ENCODE measurements at places on chromosomes 16 and 17.

GRCh38 chr17:34313164-34313563, 6.1 kb upstream of the CCL8 start:
- no peak for DNase-seq

DNA sequence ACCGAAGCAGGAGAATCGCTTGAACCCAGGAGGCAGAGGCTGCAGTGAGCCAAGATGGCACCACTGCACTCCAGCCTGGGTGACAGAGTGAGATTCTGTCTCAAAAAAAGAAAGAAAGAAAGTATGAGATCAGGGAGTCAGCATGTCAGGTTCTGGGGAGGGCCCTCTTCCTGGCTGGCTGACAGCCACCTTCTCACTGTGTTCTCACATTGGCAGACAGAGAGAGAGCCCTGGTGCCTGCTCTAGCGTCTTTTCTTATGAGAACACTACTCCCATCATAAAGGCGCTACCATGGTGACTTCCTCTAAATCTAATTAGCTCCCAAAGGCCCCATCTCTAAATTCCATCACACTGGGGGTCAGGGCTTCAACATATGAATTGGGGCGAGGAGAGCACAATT, 27.6 kb upstream of the RBBP6 start:
- no peak for DNase-seq

DNA sequence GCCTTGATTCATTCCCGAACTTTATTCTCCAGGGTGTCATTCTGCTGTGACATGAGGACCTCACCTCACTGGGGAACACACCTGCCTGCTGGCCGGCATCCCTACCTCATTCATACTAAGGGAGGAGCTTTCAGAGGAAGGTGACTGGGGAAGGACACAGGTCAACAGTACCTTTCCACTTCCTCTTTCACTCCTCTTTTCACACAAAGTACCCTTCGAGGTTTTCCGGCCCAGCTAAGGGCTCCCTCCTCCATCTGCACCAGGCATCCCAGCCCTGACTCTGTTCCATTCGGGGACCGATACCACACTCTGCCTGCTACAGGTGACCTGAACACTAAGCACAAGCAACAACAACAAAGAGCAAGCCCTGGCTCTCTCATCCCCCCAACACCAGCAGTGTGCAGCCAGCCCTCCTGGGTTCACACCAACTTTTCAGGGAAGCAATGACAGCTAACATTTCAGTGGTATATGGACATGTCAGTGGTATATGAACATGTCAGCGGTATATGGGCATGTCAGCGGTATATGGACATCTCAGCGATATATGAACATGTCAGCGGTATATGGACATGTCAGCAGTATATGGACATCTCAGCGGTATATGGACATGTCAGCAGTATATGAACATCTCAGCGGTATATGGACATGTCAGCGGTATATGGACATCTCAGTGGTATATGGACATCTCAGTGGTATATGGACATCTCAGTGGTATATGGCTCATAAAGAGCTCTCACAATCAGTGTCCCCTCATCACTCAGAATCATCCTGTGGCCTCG, 16.0 kb downstream of the TRIM25 start:
- no peak for DNase-seq

- DNase-seq: no peak
Measured at GRCh38 chr17:78617511-78618061, 40.4 kb upstream of the DNAH17 start.

- no peak for DNase-seq
Measured at GRCh38 chr17:75685499-75685898, 18.4 kb downstream of the SAP30BP start.

GRCh38 chr17:68834328-68834836, 120.8 kb downstream of the ABCA8 start:
- DNase-seq: no peak

DNA sequence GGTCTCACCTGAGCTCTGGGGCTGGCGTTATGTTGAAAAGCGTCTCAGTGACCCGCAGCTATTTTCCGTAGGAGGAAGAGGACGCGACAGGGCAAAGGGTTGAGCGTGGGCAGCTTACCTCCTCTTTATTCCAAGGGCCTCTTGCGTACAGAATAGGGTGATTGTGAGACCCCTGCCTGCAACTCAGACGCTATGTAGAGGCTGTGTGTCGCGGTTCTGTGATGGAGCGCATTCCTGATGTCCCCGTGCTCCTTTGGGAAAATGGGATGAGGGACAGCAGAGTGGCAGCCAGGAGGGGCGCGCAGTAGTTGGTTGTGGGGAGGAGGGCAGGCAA, 531 bp upstream of the CDH8 start:
- DNase-seq: no peak

DNA sequence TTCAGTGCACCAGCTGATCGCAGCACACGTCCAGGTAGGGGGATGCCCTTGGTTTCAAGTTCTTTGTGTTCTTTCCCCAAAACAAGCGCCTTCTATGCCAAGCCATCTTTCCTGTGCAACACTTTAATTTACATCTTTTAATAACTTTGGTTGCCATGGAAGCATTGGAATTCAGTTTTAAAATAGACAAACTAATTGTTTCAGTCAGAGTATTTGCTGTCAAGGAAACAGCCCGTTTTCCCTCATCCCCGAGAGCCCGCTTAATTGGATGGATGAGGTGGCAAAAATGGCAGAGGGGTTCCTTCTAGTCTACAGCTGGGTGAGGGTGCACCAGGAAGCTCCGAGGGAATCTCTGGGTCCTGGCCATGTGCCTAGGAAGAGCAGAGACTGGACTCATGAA, 793.7 kb upstream of the EEF2KMT start:
- DNase-seq: no peak

DNA sequence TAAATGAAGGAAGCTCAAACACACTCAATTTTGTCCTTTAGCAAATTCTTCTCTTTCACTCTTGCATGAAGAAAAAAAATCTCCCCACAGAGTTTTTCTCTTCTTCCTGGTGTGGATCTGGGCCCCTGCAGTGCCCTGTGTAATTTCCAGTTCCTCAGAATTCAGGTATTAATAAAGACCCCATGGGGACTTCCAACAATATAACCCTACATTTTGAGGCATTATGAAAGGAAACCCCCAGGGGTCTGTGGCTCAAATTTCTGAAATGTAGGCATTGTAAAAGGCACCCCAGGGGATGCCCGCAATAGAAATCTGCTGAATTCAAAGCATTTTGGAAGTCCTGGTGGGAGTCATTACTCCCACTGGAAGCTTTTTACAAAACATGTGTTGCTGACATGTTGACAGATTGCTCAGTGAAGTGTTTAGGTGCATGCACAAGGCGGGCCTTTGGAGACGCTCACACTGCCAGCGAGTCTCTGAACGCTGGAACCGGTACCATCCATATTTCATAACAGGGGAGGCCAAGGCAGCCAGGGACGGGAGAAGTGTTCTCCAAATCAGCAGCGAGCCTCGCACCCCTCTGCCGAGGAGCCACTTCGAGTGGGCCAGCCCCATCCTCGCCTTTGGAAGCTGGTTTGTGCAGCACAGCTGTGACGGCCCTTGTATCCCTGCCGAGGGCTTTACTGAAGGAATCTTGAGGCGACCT, 154.0 kb downstream of the ZNF423 start:
- no peak for DNase-seq

Measured in activated CD8-positive, alpha-beta memory T cell treated with anti-CD3 and anti-CD28 coated beads, Interleukin-2, amount 50 U/mL, for 48 hours (primary cell).